ENCODE measurements at places on chromosomes 1 and 21.

DNA sequence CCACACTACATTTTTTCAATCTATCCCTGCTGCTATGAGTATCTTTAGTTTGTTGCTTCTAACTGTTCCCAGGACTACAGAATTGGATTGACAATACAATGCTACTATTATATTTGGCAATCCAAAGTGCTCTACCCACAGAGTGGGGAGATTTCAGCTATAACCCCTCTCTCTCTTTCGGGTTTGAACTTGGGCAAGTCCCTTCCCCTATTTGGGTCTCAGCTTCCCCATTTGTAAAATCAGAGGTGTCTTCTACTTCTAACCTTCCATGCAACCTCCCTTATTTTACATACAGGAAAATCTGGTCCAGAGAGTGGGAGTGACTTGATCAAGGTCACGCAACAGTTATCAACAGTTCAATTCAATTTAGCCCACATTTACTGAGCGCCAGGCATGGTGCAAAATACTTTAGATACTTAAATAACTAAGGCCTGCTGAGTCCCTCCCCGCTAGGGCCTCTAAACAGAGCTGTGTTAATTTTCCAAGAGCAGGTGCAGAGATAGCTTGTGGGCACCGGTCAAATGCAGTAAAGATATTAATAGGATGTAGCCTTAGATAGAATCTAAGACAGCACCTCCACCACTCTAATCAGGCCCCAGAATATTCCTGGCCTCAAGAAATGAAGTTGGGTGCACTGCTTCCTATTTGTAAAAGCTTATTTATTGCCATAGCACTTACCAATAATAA, 9.4 kb upstream of the GPX7 start:
- DNase-seq: no peak

DNA sequence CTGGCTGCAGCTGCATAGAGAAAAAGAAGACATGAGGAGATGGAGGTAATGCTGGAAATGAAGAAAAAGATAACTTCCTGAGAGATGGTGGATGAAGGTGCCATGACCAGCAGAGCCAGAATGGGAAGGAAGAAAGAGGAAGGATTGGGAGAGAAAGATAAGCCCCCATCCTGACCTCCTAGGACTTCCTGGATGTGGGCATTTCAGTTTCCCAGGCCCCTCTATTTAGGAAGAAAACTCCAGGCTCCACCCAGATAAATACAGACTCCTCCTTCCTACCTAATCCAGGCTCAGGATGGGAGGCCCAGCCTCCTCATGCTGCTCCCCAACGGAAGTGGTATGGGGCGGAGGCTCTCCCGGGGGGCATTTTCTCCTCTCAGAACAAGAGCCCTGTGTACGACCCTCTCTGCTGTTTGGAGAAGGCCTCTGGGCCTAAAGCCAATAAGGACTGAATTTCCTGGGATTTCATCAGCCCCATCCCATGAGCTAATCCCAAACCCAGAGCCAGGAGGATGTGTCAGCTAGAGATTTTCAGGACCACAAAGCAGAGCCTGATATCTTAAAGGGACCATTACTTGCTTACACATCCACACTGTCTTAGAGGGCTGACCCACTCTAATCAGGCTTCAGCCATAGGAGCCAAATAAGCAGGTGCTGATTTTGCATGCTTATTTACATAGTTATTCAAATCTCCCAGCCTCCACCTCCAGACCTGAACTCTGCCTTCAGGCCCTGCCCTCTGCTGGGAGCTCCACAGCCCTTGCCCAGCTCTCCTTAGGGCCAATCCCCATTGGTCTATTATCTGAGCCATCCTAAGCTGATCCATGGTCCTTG, 5.1 kb upstream of the ARHGEF2 start:
- DNase-seq: no peak

DNA sequence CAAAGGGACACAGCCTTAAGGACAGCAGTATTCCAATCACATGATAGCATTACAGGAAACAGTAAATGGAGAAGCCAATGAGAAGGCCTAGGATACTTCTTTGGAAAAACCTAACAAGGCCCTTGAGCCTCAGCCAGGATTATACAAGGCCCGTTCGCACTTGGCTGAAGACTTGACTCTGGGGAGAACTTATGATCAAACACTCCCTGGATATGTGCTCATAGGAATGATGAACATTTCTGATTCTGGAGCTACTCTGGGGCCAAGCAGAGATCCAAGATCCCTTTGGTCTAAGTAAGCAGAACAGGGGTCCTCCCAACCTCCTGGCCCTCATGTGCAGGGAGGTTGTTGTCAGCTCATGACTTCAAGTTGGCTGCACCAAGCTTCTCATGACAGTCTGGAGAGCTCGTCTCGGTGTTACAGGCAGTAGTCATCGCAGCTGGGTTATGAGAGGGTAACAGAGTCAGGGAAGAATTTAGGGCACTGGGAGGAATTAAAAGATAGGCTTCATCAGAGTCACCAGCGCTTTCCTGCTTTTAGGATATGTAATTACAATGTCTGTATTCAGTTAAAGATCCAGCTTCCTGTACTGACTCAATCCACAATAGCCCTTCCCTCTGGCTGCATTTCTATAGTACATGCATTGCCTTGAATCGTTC, 92.5 kb upstream of the IRF2BP2 start:
- no peak for DNase-seq

DNA sequence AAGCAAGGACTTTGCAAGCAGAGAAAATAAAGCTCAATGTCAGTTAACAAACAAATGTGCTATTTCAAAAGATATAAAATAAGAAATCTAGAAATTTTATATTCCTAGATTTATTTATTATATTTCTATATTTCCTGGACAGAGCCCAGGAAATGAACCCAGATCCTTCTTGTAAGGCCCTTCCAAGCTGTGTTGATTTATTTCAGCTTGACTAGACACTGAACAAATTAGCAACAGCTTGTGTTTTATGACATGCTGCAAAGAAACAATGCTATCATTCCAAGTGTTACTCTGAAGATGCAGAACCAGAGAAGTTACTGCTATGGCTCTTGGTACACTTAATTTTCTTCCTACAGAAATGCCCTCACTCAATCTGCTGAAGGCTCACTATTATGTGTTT, 6.2 kb downstream of the TGFBR3 start:
- no peak for DNase-seq

GRCh38 chr1:43549921-43550597, 19.4 kb downstream of the PTPRF start:
- DNase-seq: no peak

DNA sequence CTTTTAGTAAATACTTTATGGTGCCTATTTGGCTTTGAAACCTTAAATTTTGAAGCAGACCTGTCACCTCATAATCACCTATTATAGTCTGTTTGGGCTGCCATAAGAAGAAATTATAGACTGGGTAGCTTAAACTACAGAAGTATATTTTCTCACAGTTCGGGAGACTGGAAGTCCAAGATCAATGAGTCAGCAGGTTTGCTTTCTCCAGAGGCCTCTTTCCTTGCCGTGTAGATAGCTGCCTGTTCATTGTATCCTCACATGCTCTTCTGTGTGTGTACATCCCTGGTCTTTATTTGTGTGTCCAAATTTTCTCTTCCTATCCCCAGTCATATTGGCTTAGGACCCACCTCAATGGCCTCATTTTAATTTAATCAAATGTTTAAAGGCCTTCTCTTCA, 518.2 kb downstream of the ADGRL2 start:
- DNase-seq: no peak

GRCh38 chr1:23168079-23168444, 594 bp downstream of the LUZP1 start:
- no peak for DNase-seq

DNA sequence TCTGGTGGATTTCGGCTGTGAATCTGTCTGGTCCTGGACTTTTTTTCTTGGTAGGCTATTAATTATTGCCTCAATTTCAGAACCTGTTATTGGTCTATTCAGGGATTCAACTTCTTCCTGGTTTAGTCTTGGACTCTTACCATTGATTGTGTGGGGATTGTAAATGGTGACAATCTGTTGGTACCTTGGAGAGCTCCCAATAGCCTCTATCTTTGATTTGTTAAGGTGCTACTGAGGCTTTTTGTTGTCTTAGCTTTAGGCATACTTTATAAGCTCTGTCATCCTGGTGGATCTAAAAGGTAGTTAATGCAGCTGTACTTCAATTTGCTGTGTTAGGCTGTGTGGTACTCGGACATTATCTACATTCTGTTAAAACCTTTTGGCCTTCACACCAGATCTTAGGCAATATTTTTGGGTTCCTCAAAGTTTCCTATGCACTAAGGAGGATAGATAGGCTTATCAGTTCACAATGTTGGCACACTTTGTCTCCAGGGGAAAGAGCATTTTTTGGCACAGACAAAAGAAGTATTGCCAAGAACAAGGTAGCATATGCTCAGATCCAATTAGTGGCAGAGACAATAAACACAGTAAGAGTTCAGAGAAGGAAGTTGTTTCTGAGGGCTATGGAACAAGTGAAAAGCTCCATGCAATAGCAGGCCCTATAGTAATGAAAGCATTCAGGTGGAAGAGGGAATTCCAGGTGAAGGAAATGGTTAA, 230.4 kb downstream of the PDE4B start:
- no peak for DNase-seq

DNA sequence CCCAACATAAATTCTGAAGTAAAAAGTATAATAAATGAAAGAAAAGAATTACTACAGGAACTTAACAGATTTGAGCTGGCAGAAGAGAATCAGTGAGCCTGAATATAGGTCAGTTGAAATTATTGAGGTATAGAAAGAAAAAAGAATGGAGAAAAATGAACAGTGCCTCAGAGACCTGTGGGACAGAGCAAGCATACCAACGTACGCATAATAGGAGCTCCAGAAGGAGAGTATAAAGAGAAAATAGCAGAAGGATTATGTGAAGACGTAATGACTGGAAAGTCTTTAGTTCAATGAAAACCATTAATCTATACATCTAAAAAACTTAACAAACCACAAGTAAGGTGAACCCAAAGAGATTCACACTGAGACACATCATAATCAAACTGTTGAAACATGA, 261.8 kb downstream of the DYRK1A start:
- no peak for DNase-seq

GRCh38 chr1:238187575-238187949, 296.8 kb upstream of the ZP4 start:
- no peak for DNase-seq

- no peak for DNase-seq
Observed at GRCh38 chr21:36542312-36543101, 62.6 kb upstream of the CLDN14 start.

DNA sequence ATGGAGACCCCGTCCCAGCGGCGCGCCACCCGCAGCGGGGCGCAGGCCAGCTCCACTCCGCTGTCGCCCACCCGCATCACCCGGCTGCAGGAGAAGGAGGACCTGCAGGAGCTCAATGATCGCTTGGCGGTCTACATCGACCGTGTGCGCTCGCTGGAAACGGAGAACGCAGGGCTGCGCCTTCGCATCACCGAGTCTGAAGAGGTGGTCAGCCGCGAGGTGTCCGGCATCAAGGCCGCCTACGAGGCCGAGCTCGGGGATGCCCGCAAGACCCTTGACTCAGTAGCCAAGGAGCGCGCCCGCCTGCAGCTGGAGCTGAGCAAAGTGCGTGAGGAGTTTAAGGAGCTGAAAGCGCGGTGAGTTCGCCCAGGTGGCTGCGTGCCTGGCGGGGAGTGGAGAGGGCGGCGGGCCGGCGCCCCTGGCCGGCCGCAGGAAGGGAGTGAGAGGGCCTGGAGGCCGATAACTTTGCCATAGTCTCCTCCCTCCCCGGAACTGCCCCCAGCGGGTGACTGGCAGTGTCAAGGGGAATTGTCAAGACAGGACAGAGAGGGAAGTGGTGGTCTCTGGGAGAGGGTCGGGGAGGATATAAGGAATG, 505 bp downstream of the LMNA start:
- no peak for DNase-seq

DNA sequence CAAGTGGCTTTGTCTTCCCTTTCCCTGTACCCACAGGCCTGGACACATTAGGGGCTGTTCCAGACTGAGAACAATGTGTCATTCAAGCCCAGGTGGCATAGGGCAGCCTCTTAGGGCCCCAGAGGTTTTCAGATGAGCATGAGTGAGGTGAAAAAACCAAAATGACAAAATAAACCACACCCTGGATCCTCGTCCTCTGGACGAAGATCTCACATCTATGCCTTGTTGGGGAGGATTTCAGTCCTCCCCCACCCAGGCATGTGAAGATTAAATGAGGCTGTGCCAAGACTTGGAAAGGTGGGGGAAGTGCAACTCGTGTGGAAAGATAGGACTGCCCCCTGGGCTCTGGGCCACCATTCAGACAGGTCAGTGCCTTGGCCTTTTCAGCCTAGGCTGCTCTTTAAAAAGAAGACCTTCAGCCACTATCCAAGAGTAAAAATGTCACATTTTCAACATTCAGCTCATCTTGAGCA, 32.8 kb upstream of the IL19 start:
- DNase-seq: no peak

DNA sequence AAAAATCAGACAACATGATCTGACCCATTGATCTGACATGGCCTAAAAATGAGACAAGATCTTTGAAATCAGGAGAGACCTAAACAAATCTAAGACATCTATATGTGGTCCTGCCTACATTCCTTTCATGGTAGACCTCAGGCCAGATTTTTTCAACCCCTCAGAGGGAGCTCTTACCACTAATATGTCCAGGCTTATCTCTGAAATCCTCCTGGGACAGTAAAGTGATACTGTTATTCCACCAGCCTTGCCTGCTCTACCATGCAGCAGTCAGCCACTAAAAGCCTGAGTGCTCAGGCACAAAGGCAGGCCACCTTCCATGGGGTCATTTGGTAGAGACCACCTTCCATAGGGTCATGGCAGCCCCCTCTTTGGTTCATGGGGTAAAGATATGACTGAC, 126.9 kb downstream of the TBX15 start:
- DNase-seq: no peak

- no peak for DNase-seq
Observed at GRCh38 chr1:218547957-218548730, 203.0 kb downstream of the TGFB2 start.

DNA sequence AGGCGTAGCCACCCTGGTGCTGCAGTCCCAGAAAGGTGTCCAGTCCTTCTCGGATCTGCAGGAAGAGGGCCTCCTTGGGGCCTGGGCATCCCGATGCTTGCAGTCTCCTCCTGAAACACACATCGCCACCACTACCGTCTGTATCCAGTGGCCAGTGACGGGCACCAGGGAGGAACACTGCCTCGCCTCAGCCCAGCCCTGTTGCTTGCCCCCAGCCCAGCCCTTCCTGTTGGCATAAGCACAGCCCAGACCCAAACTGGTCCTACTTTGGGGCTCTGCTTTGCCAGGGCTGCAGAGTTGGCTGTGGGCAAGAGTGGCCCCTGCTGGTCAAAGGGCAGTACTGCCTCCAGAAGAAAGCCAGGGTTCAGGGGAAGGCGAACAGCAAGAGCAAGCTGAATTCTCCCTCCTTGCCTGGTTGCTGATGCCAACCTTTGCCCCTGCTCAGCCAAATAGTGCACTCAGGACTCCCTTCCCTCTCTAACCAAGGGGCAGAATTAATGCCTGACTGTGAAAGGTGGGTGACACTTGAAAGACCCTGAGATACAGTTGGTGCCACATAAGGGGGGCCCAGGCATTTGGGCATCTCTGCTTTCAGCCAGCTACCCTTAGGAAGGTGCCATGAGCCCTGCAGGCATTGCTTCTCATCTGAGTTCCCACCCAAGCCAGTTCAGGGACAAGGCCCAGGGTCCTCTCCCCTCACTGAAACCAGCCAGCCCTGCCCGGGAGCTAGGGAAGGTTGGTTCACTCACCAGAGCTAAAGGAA, 11.1 kb upstream of the ARHGEF2 start:
- DNase-seq: peak; percentile 35
